Right renal pelvis (tissue), 4 donors: ENCODE measurements at places on chromosomes 12 and 14.

GRCh38 chr12:5402009-5402935, 29.6 kb upstream of the NTF3 start:
- no peak for DNase-seq

GRCh38 chr14:74826574-74826973, 49.4 kb downstream of the PROX2 start:
- no peak for DNase-seq

GRCh38 chr12:93541578-93542225, 30.8 kb upstream of the SOCS2 start:
- no peak for DNase-seq

GRCh38 chr12:110661337-110661972, 27.5 kb downstream of the HVCN1 start:
- no peak for DNase-seq

DNA sequence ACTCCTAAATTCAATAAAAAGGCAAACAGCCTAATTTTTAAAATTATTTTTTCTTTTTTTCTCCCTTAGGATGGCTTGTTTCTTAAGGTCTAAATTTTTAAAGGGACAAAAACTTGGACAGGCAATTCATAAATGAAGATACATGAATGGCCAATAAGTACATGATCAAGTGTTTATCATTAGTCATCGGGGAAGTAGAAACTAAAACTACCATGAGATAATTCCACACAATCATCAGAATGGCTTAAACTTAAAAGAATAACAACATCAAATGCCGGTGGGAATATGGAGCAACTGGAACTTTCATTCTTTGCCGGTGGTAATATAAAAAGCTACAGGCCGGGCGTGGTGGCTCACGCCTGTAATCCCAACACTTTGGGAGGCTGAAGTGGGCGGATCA, 29.1 kb downstream of the MOK start:
- DNase-seq = no peak

- DNase-seq = no peak
Observed at GRCh38 chr12:16350682-16351081, 3.2 kb downstream of the MGST1 start.

GRCh38 chr12:92465786-92466295, 236.9 kb upstream of the PLEKHG7 start:
- DNase-seq = no peak

DNA sequence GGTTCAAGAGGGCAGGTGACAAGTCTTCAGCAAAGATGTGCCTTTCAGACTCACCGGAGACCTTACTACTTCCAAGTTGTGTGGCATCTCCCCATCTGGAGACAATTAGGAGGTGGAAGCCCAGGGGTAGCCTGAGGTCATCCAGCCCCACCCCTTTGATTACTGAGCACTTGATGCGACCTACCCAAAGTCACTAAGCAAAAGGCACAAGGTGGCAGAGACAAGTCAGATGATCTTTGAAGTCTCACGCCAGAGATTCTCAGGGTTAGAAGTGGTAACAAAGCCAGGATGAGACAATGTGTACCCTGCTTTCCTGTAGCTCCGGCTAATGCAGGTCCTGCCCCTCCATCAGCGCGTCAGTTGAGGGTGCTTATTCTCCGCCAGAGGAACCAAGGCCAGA, 1.4 kb upstream of the FOXN3 start:
- no peak for DNase-seq

DNA sequence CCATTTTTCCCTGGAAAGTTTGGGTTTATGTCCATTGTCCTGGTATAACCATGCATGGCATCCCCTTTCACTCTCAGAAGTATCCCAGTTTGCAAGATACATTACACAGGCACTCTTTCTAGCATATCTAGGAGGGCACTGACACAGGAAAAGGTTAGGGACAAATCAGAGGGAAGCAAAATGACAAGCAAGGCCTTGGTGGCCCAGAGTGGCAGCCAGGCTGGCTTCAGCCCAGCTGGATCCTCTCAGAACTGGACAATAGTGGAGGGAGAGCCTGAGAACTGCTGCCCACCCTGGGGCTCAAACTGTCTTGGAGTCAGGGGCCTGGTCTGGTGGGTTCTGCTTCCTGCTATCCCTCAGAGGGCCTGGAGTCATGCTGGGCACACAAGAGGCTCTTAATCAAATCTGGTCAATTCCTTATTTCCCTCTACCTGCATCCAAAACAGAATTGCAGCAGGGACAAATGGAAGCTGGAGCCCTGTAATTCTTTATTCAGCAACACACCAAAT, 2.6 kb downstream of the VDR start:
- no peak for DNase-seq

- no peak for DNase-seq
Observed at GRCh38 chr14:92704036-92704804, 44.2 kb downstream of the LGMN start.

GRCh38 chr14:22531451-22532344, 57.3 kb downstream of the DAD1 start:
- DNase-seq = no peak

DNA sequence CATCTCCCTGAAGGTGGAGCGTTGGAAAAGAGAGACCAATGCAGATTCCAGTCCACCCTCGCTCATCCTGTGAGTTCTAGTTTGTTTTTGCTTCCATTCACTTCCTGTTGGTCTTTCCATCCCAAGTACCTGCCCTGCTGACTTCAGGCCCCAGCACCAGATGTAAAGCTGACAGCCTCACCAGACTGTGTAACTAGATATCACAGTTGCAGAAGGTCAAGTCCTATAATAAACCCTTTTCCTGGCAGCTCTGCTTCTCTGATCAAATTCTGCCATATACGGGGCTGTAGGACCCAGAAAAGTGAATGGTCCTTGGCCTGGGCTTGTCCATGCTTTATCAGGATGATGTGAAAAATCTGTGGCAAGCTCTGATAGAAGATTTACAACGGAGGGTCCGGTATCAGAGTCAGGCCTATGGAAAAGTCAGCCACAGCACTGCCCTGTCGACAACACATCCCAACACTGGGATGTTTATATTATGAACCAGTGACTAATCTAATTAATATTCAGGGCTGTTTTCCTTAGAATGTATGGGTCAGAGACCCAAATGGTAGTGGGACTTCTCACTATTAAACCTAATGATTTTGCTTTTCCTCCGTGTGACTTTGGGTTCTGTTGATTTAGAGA, 42.1 kb downstream of the CCDC175 start:
- no peak for DNase-seq

GRCh38 chr12:67813456-67813904, 164.9 kb downstream of the DYRK2 start:
- DNase-seq = no peak

GRCh38 chr12:25855716-25856115, 102.8 kb upstream of the RASSF8 start:
- DNase-seq = no peak

DNA sequence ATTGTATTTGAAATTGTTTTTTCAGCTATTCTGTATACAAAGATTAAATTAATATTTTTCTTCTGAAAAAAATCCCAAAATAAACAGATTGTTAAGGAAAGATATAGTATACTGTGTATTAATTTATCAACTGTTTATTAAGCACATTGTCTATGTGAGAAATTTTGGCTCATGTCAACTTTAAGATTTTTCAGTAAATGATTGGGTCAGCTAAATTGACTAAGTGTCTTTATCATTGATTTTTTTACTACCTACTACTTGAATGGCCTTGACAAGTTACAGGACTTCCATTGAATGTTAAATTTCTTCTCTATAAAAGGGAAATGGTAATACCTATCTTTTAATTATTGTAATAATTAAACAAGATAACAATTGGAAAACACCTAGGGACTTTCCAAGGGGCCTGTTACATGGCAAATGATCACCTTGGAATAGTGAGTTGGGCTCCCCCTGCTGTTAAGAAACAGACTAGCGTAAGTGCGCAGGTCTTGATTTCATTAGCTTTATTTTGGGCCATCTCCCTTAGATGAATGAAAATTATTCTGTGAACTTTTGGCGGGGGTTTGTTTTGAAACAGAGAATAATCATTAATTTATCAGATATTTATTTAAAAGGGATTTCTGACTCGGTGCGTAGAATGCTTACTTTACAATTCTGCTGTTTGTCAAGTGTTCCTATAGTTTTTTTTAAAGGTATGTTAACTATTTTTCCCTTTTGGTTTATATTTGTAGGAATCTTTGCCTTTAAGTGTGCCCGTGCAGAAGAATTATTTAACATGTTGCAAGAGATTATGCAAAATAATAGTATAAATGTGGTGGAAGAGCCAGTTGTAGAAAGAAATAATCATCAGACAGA, 14.5 kb upstream of the CCT2 start:
- DNase-seq = peak; percentile 38

- DNase-seq = no peak
Observed at GRCh38 chr12:47753021-47754001, 5.4 kb downstream of the RAPGEF3 start.

DNA sequence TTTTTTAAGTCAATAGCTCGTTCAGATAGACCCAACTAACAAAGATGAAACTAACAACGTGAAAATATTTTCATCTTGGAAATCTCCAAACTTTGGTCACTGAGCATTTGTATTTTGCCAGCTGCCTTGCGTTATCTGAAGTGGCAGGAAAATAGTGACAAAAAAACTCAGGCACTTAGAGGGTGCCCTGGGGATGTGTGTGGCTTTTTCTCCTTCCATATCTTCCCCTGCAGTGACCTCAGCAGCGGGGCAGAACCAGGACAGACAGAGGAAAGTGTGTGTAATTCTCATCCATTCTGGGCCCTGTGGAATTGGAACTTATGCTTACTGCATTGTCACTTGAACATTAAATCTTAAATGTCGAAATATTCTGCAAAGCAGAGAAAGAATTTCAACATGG, 152.0 kb downstream of the BCAT1 start:
- DNase-seq = no peak

DNA sequence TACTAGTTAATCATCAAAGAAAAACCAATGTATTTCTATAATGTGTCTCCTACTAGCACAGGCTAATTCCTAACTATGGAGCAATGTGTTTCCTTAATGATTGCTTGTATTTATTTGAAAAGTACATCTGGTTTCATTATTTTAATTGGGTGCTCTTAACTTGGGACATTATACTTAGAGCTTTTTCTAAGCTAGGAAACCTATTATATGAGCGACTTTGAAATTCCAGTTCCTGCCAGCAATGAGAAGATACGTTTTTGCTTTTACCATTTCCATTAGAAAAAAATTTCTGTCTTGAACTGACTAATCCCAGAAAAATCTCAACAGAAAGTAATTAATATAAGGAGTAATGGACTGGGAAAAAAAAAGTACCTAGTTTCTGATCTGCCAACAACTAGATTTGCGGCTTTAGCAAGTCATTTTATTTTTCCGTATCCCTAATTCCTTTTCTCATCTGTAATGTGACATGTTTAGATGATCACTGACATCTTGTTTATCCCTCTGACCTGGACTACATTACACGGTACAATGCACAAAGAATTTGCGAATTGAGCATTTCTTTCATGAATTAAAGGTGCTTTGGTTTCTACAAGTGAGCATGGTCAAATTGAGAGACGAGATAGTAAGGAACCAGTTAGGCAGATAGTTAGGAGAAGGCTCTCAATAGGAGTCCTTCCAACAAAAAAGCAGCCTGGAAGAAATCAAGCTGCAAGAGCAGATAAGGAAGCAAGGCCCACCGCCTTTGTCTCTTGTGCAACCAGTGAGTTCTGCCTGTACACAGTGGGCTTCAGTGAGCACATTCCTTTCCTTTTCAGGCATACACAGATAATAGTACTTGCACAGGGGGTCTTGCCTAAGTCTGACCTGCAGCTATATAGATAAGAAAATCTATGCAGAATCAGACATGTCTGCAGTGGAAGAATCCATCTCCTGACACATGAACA, 1765.0 kb upstream of the FLRT2 start:
- DNase-seq = no peak

GRCh38 chr12:11761869-11762567, 112.5 kb downstream of the ETV6 start:
- no peak for DNase-seq

- no peak for DNase-seq
Observed at GRCh38 chr12:116606397-116606796, 47.2 kb downstream of the MAP1LC3B2 start.

DNA sequence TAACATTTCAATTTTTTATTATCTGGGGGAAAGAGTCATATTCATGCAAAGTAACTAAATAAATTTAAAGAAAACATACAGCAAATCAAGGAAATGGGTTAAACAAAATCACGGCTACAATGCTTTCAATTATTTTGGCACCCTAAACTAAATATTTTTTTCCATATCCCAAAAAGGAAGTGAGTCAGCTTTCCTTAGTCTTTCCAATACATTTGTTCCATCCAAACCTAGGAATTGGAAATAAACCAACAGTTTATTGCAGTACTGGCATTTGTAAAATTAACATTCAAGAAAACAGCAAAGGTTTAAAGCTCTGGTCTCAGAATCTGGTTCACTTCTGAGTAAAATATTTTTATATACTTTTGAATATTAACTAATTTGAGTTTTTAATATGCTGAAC, 89.2 kb downstream of the BCL2L14 start:
- DNase-seq = no peak

GRCh38 chr14:78162202-78162601, 8.0 kb upstream of the NRXN3 start:
- DNase-seq = no peak

DNA sequence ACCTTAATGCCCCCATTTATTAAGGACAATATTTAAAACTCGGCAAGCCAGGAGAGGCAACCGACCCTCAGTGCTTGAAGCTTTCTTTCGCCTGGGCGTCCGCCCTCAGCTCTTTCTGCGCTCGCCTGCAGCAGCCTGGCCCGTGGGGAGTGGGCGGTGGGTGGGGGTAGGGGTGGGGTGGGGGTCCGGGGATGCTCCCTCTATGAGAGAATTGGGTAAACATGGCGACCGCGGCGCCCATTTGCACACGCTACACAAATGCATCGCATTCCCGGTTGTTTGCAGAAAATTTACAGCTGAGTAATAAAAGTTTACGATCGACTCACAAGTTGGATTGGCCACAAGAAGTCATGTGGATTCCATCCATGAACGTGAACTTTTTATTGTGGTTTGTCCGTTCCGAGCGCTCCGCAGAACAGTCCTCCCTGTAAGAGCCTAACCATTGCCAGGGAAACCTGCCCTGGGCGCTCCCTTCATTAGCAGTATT, 7.7 kb downstream of the HOXC8 start:
- DNase-seq = peak; percentile 88

DNA sequence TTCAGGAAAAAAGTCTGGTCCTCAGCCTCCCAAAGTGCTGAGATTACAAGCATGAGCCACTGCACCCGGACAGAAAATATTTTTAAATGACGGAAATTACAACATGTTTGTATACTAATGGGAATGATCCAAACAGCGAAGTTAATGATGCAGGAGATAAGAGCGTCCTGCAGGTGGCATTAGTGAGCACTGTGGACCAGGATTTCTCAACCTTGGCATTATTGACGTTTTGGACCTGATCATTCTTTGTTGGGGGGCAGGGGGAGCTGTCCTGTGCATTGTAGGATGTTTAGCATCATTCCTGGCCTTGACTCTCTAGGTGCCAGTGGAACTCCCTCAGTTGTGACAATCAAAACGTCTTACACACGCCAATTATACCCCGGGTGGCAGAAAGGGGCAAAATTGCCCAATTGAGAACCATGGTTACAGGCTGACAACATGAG, 34.1 kb downstream of the SCFD1 start:
- no peak for DNase-seq
